Activated T-cell treated with anti-CD3 and anti-CD28 coated beads, Interleukin-2, amount 50 U/mL, for 1 hour (primary cell): ENCODE measurements at places on chromosomes 7 and 10.
A peak's percentile ranks its signal among the peaks of the same experiment; 100 is the strongest.

- no peak for DNase-seq
Observed at GRCh38 chr7:41711283-41712064, 8.6 kb upstream of the INHBA start.

GRCh38 chr7:25392588-25393338, 164.5 kb upstream of the NPVF start:
- no peak for DNase-seq

DNA sequence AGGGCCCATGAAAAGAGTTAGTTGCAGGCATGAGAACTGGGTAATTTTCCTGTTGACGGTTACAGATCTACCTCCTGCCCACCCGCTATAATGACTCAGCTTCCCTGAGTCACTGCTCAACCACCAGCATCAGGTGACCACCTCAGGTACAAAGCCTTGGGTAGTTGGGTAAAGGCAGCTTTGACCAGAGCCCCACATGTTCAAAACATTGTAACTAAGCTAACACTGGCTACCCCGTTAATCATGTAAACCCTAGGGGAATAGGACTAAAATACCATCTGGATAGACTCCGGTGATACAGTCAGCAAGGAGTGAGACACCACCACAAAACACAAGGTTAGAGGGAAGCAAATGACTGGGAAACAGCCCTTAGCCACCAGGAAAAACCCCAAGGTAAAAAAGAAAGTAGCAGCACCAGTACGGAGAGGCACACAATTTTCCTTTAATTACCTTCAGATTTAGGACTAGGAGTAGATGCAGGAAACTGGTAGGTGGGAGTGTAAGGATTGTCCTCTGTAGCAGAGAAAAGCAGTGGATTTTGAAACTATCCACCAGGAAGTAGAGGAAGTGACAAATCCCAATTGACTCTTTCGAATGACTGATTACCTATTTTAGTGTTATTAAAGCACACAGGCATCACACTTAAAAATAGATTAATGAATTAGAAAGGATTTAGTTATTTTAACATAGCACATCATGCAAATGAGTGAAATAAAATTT, 103.5 kb upstream of the PDLIM1 start:
- DNase-seq = no peak

- no peak for DNase-seq
Observed at GRCh38 chr7:20089431-20089830, 127.8 kb downstream of the MACC1 start.

DNA sequence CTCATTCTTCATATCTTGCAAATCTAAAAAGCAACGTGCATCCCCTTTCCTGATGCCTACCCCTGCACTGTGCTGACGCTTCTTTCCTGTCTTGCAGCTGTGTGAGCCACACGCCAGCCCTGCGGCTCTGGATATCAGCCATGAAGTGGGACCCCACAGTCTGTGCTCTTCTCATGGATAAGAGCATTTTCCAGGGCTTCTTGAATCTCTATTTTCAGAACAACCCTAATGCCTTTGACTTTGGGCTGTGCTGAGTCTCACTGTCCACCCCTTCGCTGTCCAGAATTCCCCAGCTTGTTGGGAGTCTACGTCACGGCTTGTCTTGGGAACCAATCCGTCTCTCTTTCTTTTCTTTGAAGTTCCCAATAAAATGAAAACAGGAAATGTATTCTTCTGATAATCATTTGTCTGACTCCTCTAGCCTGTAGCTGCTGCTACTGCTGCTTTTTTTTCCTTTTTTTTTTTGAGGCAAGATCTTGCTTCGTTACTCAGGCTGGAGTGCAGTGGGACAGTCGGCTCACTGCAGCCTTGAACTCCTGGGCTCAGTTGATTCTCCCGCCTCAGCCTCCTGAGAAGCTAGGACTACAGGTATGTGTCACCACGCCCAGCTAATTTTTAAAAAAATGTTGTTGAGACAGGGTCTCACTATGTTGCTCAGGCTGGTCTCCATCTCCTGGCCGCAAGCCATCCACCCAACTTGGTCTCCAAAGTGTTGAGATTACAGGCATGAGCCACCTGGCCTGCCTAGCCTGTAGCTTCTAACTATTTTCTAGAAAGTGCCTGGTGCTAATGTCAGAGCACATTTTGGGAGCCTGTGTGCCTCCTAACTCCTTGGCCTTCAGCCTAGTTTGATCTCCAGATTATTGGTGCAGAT, 30.3 kb downstream of the GSTO2 start:
- DNase-seq = no peak

- no peak for DNase-seq
Observed at GRCh38 chr7:128430207-128430606, 20.4 kb upstream of the IMPDH1 start.

- DNase-seq = no peak
Observed at GRCh38 chr10:97721871-97722780, 8.6 kb downstream of the MARVELD1 start.

DNA sequence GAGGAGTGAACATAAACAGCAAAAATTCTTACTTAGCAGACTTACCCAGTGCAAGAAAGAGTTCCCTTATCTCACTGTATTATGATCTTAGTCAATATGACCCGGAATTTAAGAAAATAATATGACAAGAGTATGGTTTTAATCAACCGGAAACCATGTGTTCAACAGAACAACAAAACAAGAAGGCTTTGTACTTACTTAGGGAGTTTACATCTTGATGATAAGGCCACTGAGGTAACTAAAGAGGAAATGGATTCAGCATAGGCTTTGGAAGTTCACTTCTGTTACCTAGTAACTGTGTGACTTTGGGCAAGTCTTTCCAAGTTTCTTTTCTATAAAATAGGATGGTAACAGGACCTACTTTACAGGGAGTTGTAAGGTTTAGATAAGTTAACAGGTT, 7.4 kb upstream of the FAS start:
- DNase-seq = no peak

DNA sequence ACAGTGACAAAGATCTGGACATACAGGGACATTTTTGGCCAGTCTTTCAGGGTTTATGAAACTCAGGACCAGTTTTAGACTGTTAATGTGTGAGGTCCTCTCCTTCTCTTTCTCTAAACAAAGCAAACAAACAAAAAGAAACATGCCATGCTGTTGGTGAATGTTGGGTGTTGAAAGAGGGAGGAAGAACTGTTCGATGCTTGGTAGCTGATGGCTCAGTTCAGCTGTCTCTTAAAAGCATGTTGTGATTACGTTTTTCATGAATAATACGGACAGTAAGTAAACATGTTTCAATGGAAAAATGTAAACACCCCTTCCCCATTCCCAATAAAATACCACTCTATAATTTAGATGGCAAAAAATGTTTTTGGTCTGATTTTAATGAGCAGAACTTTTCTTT, 219.1 kb downstream of the SEC23IP start:
- DNase-seq = no peak

GRCh38 chr10:25556457-25556856, 377.6 kb upstream of the MYO3A start:
- DNase-seq = no peak

DNA sequence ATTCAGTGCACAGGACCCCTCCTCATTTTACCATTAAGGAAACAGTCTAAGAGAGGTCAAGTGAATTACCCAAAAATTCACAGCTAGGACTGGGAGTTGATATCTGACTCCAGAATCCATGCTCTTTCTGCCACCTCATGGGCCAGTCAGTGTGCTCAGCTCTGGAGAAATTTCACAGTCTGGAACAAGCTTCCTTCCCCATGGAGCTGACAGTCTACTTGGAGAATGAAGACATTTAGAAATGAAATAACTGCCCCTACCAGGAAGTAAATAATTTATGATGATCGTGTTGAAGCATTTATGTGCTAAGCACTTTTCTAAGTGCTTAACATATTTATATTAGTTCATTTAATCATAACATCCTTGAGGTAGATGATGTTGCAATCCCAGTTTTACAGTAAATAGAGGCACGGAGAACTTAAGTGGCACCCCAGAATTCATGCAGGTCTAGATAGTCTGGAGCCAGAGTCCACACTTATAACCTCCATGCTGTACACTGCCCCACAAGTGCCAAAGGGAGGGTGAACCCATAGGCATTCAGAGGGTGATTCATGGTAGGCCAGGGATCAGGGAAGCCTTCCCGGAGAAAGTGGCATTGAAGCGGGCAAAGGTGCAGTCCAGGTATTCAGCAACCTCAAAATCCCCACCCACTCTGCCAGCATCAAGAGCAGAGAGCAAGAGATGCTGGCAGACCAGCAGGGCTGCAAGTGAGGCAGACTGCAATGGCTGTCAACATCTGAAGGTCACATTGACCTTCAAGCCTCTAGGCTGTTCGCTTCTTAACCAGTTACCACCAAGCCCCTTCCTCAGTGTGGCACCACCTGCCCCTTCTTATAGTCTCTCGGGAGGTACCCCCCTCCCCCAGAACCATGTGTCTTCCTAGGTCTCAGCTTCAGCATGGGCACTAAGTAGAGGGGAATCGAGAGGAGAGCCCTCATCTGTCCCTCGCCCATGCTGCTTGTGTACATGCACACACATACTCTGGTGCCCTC, 38.4 kb upstream of the LRRC4 start:
- no peak for DNase-seq

GRCh38 chr10:92901819-92902251, 53.5 kb downstream of the EXOC6 start:
- peak; percentile 34 for DNase-seq

GRCh38 chr10:114706458-114707055, 48.5 kb upstream of the ABLIM1 start:
- DNase-seq = no peak

GRCh38 chr10:126073606-126074005, 177.2 kb downstream of the FANK1 start:
- no peak for DNase-seq

GRCh38 chr7:23473844-23474093, 3.5 kb upstream of the IGF2BP3 start:
- no peak for DNase-seq

- no peak for DNase-seq
Observed at GRCh38 chr7:70700055-70700940, 431.6 kb upstream of the GALNT17 start.

- peak; percentile 89 for DNase-seq
Observed at GRCh38 chr7:4753598-4754432, 21.6 kb upstream of the AP5Z1 start.

GRCh38 chr7:17781491-17782215, 158.6 kb downstream of the SNX13 start:
- DNase-seq = no peak

- DNase-seq = no peak
Observed at GRCh38 chr7:74173074-74173473, 1.1 kb upstream of the EIF4H start.

DNA sequence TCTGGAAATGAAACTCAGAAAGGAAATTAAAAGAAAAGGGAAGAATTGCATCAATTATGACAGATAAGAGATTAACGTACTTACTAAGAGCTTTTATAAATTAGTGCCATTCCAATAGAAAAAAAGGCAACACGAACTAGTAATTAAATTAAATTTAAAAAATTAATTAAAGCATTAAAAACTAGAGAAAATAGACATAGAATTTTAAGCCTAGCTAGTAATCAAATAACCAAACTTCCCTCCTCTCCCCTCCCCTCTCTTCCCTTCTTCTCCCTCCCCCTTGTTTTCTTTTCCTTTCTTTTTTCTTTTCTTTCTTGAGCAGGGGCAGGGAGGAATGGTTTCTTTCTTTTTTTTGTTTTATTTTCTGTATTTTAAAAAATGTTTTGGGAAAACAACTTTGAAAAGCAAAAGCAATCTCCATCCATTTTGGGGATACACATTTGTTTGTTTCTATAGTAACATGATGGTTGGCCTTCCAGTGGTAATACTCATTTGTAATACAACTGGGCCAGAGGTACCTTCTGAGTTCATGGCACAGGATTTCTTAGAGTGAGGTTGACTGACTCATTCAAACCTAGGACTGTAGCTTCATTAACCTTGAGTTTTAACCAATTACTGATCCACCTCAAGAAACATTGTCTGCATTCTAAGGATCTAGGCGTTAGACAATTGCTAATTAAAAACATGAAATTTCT, 132.6 kb downstream of the ST7 start:
- DNase-seq = no peak

DNA sequence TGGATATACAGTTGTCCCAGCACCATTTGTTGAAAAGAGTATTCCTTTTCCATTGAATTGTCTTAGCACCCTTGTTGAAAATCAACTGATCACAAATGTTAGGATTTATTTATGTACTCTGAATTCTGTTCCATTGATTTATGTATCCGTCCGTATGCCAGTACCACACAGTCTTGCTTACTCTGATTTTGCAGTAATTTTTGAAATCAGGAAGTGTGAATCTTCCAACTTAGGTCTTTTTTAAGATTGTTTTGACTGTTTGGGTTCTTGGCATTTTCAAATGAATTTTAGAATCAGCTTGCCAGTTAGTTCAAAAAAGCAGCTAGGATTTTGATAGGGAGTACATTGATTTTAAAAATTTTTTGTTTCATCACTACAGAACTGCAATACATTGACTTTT, 23.7 kb downstream of the CDK13 start:
- no peak for DNase-seq

DNA sequence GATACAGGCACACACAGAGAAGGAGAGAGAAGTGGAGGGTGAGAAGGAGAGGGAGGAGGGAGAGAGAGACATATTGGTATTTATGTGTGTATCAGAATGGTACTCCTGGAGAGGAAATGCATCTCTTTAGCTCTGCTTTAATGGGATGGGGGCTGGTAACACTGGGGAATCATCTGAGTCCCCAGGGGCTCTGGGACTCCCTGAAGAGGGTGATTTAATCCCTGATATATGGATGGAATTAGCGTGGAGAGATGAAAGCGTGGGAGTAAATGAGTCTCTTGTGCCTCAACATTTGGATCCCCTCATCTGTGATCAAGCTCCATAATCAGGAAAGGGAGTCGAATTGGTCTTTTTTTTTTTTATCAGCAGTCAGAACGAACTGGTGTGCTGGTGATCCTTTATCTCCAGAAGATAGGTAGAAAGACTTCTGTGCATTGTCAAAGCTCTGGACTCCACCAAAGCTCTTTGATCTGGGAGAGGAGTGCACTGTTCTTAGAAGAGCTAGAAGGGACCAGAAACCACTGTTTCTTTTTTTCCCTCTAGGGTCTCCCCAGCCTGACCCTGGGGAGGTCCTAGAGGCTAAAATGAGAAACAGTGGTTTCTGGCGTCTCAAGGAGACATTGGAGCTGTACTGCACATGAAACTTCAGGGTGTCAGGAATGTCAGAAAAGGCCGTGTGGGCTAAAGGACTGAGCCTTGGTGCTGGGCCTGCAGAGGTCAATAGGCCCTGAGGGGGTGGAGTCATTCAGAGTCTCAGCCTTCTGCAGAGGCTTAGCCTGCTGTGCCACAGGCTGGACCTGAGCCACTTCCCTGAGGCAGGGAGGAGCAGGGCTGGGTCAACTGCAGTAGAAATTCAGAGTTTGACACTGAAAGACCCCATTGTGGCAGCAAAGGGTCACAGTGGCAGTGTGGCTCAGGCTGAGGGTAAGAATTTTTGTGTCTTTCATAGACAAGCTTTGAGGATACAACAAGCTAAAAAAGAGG, 234.4 kb upstream of the SLC26A5 start:
- DNase-seq = no peak

- no peak for DNase-seq
Observed at GRCh38 chr7:138948403-138948802, 32.8 kb downstream of the KIAA1549 start.

- peak; percentile 91 for DNase-seq
Observed at GRCh38 chr10:124461642-124462347, at the start of gene LHPP. Gene LHPP, plus strand, starts transcription at chr10:124461823. Its CDS starts 40 bp downstream, at chr10:124461863.

DNA sequence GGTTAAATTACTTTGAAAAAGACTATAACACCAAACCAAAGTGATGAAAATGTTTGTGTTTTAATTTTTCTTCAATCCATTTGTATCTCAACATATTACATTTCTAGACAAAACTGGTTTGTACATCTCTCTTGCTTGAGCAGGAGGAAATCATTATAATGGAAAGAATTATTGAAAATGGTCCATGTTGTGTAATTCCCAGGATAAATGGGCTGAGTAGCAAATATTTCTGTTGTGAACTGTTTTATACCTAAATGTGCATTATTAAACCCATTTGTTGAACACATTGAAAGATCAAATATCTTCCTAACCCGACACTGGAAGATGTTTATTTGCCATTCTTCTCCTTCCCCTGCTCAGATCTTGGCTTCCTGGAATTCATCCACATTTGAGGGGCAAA, 14.1 kb upstream of the CDK6 start:
- DNase-seq = no peak
